CD4-positive, alpha-beta T cell (primary cell): ENCODE measurements at places on chromosomes 7 and 10.

DNA sequence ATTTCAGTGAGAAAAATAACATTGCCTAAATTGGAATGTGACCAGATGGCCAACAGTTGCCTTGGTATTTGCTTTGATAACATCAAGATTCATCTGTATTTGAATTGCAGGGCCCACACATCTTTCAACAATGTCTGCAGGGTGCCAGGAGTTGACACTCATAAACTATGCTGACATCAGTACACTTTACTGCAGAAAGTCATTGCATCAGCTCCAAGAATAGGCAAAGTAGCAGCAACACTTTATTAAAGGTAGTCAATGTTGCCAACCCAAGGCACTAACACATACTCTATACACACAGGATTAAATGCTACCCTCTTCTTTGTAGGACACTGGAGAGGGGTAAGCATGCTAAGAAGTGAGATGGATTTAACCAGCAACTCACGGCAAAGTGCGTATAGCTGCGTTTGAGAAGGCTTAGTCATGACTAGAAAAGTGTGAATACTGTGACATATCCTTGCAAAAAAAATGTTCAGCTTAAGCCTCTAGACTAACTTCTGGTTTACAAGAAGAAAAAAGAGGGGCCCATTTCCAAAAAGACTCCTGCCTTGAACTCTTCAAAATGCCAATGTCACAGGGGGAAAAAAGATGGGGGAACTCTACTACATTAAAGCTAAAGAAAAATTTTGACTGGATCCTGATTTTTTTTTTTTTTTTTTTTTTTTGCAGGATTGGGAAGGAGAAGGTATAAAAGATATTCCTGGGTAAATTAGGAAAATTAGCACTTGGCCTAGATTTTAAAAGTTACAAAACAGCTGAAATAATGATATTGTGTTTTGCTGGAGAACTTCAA lies 2.2 kb downstream of the BBIP1 start:
- no peak for DNase-seq

DNA sequence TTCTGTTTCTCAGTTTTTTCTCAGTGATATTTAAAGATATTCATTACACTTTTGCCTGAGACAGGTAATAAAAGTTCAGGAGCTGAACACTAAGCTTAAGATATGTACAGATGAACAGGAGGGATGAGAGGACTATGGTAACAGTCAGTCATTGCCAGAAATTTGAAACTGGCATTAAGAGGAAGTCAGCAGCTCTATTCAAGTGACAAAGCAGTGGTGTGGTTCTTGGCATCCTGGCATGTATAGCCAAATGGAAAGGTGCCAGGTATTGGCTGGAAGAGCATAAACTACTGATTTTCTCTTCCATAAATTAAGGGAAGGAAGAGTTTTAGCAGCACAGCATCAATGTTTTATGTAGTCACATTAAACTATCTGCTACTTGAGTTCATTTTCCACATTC lies 22.7 kb downstream of the HOXA1 start:
- DNase-seq: no peak

GRCh38 chr10:106296750-106297392 lies 867.6 kb downstream of the SORCS1 start:
- no peak for DNase-seq

DNA sequence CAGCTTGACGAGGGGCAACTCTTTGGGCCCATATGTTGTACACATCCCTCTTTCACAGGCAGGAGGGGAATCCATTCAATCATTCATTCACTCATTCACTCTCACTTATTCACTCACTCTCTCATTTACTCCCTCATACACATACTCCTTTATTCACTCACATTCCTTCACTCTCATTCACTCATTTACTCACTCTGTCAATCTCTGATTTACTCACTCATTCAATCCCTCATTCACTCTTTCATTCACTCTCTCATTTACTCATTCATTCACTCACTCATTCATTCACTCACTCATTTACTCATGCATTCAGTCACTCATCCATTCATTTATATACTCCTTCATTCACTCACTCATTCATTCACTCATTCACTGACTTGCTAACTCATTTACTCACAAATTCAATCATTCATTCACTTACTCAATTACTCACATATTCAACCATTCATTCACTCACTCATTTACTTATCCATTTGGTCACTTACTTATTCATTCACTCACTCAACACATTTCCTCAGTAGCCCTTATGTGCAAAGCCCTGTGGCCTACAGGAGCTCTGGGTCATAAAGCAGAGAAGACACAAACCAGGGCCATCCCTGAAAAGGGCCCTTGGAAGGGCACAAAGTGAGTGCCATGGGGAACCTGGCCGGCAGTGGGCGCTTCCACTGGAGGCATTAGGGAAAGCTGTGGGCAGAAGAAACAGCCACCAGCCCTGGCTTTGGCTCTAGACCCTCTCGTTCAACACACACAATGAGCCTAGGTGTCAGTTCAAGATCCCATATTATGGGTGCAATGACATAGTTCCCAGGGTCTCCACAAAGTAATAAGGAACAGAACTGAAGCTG lies 26.0 kb downstream of the HIP1 start:
- DNase-seq: no peak

DNA sequence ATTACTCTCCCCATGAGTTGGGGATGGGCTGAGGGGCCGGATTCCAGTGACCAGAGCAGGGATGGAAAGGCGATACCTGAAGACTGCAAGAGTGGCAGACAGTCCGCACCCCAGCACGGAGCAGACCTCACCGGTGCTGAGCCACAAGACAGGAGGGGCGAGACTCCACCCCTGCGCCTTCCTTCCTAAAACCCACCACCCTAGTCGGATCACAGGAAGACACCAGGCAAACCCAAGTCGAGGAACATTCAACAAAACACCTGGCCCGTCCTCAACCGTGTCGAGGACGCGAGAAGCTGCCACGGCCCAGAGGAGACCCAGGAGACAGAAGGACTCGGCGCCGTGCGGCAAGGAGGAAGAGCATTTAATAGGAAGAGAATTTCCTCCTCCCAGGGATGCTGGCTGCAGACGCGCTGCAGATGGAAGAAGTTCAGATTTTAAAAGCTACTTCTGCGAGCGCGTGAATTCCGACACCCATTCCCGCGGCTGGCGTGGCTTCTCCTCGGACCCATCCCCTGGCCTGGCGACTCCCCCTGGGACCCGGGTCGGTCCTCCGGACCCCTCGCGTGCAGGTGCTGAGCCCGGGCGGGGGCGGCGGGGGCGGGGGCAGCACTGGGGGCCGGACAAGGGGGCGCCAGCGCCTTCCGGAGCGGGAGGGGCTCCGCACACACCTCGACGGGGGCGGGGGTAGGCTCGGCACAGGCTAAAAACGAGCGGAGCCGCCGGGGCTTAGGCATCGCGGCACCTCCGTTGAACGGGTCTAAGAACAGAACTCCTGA lies 563 bp upstream of the UTF1 start:
- DNase-seq: no peak

GRCh38 chr7:52794621-52795020 lies 240.8 kb upstream of the POM121L12 start:
- no peak for DNase-seq

GRCh38 chr10:101355072-101355706 lies 1.2 kb downstream of the BTRC start:
- DNase-seq: no peak

DNA sequence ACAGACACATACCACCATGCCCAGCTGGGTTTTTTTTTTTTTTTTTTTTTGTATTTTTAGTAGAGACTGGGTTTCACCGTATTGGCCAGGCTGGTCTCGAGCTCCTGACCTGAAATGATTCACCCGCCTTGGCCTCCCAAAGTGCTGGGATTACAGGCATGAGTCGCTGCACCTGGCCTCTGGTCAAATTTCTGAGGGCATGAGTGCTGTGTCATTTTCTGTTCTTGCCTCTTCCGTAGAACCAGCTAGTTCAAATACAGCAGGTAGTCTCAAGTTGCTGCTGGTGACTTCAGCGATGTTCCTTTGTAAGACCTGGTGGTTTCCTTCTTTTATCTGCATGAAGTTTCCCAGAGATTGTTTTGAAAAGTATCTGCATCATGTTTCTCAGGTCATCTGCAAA lies 134.8 kb upstream of the SHH start:
- DNase-seq: no peak

DNA sequence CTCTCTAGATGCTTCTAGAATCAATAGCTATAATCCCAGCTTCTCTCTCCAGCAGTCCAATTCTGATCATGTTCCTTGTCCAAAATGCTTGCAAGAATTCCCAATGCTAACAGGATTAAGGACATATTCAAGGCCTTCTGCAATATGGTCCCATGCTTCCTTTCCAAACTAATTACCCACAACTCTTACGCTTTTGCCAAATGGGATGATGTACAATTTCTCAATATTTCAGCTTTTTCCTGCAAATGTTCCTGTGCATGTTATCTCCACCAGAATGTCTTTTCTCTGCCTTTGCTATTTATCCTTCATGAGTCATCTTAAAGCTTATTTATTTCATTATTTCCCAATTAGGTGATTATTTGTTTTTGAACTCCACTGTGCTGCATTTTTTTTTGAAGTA lies 556.4 kb downstream of the SORCS1 start:
- no peak for DNase-seq

GRCh38 chr7:105011831-105012502 lies 2.0 kb upstream of the KMT2E start:
- no peak for DNase-seq

- DNase-seq: no peak
Measured at GRCh38 chr7:157474685-157475084, 137.9 kb downstream of the DNAJB6 start.

DNA sequence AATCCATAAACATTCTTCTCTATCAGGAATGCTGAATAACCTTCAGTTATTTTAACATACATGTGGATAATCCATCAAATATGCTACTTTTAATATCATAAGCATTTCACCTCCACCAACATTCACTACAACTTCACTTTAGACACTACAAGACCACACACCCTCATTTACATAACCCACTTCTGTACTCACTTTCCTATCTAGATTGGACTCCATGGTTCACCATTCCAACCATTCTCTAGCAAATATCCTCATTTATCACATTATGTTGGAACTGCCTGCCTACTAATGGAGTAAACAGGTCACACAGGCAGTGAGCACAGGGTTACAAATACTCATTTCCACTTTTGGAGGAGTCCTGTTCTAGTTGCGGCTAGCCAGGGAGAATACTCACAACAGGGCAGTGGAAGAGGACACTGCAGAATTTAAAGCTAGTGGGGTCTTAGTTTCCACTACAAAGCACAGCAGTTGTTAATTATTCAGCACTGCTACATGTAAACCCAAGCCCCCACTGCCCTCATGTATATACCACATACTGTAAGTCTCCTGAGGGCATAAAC lies 18.4 kb downstream of the SNX13 start:
- DNase-seq: no peak

DNA sequence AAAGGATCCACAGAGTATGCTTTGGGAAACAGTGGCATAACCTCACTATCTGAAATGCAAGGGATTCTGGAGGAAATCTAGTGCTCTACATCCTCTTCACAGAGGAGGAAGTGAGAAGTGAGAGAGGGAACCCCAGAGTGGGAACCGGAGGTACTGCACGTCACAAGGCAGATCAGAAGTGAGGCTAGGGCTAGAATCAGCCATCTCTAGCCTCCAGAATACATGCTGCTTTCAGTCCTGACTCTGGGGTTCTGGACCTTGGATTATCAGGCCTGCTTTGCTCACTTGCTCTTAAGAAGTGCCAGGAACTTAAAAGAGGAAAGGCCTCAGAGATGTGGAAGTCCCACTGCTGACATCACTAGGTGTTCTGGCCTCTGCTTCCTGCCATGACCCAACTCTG lies 25.7 kb downstream of the ZNF503 start:
- no peak for DNase-seq

- no peak for DNase-seq
Measured at GRCh38 chr10:72850861-72851260, 42.7 kb upstream of the OIT3 start.

DNA sequence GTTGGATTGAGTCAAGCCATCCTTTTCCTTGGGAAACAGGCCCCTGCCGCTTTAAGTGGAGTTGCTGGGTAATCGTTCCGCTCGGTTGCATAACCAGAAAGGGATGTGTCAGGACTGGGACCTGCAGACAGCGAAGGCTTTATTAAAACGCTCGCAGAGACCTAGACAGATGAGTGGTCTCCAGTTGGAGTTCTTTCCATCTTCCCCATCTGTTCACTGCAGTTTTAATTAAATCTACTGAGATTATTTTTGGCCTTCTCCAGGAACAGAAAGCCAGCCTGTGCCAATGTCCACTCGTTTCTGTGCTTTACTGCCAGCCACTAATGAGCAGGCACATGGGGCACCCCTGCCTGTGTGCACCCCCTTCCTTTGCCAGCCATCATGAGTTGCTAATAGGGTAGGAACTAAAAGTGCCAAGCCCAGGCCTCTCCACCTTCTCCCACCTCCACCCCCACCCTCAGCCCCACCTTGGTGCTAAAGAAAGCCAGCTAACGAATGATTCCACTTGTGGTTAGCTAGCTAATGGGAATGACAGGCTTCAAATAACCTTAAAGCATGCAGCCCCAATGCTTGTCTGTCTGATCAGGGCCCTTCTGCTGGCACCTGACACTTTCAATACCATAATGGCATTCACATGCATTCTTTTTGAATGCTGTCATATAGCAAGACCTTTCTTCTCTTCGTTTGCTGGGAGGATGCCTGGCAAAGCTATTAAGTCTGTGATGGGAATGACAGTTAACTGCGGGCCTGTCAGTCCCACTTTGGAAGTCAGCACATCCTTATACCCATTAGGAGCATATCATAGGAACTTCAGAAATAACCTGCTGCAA lies 556.8 kb upstream of the GALNT17 start:
- DNase-seq: no peak

- DNase-seq: no peak
Measured at GRCh38 chr7:14685167-14685566, 217.4 kb downstream of the DGKB start.

DNA sequence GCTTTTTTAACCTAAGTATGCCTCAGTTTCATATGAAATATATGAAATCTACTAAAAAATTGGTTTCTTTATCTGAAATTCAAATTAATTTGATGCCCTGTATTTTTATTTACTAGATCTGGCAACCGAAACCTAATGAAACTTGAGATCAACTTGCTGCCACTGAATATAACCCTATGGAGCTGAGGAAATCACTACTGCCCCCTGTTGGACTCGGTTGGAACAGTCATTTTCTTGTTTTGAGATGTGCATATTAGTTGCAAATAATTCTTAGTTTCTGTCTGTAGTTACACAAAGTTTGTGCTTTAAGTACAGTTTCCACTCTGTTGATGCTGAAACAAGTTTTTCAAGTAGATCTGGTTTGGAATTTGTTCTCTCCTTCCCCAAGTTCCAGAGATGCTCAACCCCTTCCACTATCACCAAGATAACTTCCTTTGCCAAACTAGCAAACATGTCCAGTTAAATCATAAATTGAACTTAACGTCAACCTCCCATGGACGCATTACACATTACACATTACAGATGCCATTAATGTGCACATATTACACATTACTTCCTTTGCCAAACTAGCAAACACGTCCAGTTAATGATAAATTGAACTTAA lies 22.2 kb upstream of the EXOC4 start:
- DNase-seq: peak; percentile 10

- no peak for DNase-seq
Measured at GRCh38 chr7:67429735-67430134, 433.1 kb downstream of the TYW1 start.

GRCh38 chr7:134707663-134708378 lies 61.2 kb downstream of the BPGM start:
- no peak for DNase-seq
